ENCODE measurements at places on chromosomes 1 and 21.

DNA sequence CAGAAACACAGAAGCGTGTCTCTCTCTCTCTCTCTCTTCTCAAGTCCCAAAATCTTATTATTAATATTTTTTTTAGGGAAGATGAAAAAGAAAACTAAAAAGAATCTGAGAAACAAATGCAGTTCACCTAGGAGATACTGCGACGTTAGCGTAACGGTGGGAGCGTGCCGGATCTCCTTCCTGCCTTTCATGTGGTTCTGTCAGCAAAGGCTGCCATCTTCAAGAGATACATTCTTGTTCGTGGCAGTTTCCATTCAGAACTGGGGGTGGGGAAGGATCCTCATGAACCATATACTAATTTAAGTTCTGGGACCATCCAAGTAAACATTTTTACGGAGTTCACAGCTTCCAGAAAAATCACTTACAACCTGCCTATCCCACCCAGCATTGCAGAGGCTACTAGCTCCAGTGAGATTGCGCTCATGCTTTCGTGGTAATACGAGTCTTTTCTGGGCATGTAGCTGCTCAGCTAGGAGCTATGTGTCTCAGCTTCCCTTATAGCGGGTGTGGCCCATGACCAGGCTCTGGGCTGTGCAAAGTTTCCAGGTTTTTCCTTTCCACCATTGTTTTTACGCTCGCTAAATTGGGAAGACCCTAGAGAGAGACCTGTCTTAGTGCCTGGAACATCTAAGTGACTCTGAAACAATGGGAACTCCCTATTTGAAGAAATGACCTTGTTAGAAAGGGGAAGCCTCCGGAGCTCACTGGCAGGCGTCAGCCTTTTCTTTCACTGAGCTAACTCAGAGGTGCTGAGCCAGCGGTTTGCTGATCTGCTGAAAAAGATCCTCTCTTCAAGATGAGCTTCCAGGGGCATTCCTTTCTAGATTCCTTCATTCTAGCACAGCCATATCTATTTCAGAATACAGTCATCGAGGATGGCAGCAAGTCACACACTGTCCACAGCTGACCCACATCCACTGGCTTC, 17.3 kb downstream of the SLAMF1 start:
- no peak for DNase-seq

GRCh38 chr1:223727541-223727940, 15.2 kb downstream of the CAPN2 start:
- DNase-seq, result no peak

GRCh38 chr1:16459352-16459925, 18.9 kb downstream of the NECAP2 start:
- DNase-seq, result no peak

- DNase-seq, result no peak
These were observed 18.3 kb downstream of the GRHL3 start for GRCh38 chr1:24337455-24337854.

DNA sequence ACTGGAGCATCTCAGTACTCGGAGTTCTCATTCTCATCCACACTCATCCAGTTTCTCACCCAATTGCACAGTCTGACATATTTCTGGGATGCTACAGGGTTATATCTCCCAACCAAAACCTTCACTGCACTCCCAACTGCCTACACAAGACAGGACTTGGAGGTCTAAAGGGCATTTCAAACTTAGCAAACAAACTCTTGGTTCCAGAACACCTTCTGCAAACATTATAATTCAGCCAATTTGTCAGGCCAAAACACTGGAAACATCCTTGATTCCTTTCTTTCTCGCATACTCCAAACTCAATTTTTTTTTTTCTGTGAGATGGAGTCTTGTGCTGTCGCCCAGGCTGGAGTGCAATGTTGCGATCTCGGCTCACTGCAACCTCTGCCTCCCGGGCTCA, 7.9 kb downstream of the SLAMF1 start:
- no peak for DNase-seq

GRCh38 chr1:97061604-97062003, 340.0 kb downstream of the PTBP2 start:
- DNase-seq, result no peak

DNA sequence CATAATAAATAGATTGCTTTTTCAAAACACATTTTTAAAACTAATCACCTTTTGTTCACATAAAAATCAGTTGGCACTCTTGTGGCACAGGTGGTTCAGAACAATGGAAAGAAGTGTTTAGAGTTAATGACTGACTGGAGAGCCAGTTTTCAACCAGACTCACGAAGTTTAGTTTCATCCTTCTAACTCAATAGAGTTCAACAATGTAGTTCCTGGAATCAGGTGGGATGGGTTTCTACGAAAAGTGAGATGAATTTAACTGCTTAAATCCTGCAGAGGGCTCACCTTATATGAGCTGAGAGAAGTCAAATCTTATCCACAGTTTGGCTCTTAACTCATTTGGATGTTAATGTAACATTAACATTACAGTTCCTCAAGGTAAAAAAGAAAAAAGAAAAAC, 116.5 kb downstream of the SMYD2 start:
- DNase-seq, result no peak

GRCh38 chr21:43719748-43720538, 1.0 kb downstream of the PDXK start:
- no peak for DNase-seq

DNA sequence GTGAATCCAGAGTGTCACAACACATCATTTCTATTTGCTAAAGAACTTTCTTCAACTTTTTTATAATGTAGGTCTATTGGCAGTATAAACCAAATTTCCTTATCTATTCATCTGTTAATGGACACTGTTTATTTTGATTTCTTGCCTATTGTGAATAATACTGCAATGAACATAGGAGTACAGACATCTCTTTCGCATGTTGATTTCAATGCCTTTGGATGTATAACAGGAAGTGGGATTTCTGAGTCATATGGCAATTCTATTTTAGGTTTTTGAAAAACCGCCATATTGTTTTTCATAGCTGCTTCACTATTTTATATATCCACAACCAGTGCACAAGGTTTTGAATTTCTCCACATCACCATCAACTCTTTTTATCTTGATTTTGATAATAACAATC, 198.7 kb downstream of the KCNT2 start:
- DNase-seq, result no peak

GRCh38 chr21:15094706-15095105, 29.9 kb upstream of the NRIP1 start:
- DNase-seq, result no peak
